ENCODE measurements at places on chromosomes 16 and 17.

- no peak for DNase-seq
Observed at GRCh38 chr17:40107522-40108174, 7.3 kb upstream of the NR1D1 start.

DNA sequence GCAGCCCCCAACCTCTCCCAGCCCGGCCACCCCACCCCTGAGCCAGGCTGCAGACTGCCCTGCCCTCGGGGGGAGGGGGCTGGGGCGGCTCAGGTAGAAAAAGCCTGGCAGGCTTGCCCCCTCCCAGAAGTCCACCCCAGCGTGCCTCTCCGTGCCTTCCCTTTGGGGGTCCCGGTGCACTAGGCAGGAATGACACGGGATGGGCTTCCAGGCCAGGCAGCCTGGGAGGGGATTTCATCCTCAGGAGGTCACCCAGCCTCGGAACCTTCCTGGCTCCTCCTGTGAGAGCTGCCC is 185.0 kb downstream of the NTN1 start:
- no peak for DNase-seq

DNA sequence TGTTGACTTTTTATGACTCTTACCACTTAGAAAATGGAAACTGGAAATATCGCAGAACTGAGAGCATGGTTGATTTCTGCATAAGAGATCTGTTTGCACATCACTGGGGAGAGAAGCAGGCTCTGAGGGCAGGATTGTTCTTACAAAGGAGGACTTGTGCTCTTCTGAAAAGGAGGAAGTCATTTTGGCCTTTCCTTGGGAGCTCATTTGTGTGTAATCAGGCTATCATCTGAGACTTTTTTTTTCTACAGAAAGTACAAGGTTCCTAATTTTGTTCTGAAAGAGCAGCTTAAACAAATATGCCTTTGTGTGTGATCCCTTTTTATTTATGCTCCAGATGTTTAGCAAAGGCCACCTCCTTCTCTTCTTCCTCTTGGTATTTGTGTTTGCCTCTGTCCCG is 145.7 kb upstream of the CACNG5 start:
- no peak for DNase-seq

DNA sequence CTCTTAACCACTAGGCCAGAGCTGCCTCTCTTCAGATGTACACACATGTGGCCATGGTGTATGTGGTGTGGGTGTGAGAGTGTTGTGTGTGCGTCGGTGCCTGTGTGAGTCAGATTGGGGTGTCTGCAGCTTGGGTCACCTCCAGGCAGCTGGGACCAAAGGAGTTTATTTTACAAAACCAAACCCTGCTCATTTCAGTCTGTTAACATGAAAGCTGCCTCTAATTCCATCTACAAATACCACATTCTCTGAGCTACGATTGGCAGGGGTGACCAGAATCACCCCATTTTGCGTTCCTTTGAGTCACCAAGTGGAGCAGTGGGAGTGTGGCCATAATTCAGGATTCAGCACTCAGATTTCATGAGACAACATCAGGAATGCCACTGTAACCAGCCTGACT is 105.3 kb downstream of the IRX5 start:
- DNase-seq: no peak

GRCh38 chr16:46900455-46901235 is 16.5 kb downstream of the GPT2 start:
- no peak for DNase-seq

GRCh38 chr17:55067697-55068439 is 99.3 kb downstream of the STXBP4 start:
- DNase-seq: no peak

DNA sequence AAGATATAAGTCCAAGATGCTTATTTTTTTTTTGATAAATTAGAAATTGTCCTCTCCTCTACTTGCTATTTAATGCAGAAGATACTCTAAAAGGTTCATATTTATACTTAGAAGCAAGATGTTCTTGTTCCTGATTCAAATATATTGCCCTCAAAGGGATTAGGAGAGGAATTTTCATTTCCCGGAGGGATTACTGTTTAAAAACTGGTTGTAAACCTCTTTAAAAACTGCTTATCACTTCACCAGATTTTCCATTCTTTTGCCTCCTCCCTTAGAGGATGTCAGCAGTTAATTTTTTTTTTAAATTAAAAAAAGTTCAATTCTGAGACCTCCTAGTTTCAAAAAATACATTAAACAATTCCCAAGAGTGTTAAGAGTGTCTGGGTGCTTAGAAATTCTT is 2.8 kb downstream of the TENT4B start:
- no peak for DNase-seq

DNA sequence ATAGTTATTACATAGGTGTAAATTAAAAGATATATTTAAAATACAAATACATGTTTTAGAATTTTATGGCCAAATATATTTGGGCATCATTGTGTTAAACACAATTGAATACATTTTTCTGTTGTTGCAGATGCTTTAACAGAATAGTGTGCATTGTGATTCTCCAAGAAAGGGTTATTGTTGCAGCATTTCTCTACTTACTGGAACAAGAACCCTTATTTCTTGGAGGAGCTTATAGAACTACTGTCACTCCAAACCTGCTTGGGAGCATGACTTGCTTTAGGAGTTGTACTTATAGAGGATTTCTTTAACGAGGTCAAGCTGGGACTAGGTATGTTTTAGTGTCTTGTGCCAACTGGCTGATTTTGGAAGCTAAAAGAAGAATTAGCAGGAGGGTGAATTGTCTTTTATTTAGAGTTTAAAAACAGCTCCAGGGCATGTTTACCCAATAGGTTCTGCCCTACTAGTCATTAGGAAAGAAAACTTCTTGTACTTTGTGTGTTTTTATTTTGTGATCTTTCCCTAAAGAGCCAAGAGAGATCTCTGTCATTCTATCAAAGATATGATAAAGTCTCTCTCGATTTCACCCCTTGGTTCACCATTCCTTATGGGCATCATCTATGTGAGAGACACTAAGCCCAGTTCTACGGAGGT is 279.8 kb upstream of the SALL1 start:
- DNase-seq: no peak

DNA sequence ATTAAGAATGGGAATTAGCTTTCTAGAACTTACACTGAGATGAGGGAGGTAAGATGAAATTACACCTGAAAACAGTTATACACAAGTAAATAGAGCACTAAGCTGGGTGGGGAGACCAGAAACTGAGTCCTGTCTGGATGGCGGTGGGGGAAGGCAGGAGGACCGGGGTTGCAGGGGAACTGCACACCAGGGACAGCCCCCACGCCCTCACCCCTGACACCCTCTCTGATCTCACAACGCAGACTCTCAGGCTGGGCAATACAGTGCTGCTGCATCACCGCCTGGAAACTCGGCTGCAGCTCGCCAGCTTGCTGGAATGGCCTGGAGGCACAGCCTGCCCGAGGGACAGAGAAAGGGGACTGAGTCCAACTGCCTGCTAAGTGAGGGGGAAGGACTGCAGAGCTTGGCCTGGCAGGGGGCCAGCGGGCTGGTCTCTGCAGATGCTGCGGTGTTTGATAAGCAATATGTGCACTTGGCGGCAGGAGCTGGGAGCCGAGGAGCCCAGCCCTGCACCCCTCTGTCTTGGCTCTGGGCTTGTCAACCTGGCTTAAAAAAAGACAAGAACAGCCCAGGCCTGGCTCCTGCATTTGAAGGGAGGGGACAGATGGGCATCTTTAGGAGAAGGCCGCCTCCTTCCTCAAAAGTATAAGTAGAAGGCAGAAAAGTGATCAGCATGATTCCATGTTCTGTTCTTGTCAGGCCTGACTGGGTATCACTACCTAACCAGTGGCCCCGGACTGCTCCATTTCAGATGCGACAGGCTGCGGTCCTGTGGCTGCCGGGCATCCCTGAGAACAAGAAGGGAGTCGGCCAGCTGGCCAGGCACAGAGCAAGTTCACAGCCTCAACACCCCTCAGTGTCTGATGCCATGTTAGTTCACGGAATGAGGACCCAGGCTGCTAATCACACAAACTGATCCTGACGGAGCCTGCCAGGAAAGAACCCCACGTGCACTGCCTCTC is 30.2 kb downstream of the SPHK1 start:
- no peak for DNase-seq

Measured in stimulated activated CD8-positive, alpha-beta memory T cell treated with anti-CD3 and anti-CD28 coated beads, Interleukin-12 subunit alpha, Interleukin-12 subunit beta, amount 100 ng/mL, for 1 hour (primary cell).